H1 (cell line): ENCODE measurements at places on chromosomes 6 and 20. TPM values are rescaled to one million over a fixed set of nuclear protein-coding genes. Genes with fewer than 3 reads are reported as not detected.

- H3K27ac ChIP-seq = no peak overlapping the region
- H3K4me3 ChIP-seq = no peak overlapping the region
- H3K27me3 ChIP-seq = no peaks in the 10 kb centered on the region
- no peak for DNase-seq
Measured at GRCh38 chr6:32076321-32076809, 32.8 kb downstream of the TNXB start.

- no peak for DNase-seq
- no peak overlapping the region for H3K4me3 ChIP-seq
- H3K4me1 ChIP-seq = no peaks in the 10 kb centered on the region
- no peak overlapping the region for H3K27ac ChIP-seq
Measured at GRCh38 chr20:8331740-8332412, 199.8 kb downstream of the PLCB1 start.

GRCh38 chr6:1774226-1774915 lies 164.7 kb downstream of the FOXC1 start:
- H3K27ac ChIP-seq = no peak overlapping the region
- peaks cover 3% of the 10 kb centered on the region for H3K4me1 ChIP-seq
- no peaks in the 10 kb centered on the region for H3K36me3 ChIP-seq
- H3K4me3 ChIP-seq = no peak overlapping the region
- no peak for DNase-seq
- no peaks in the 10 kb centered on the region for H3K27me3 ChIP-seq

DNA sequence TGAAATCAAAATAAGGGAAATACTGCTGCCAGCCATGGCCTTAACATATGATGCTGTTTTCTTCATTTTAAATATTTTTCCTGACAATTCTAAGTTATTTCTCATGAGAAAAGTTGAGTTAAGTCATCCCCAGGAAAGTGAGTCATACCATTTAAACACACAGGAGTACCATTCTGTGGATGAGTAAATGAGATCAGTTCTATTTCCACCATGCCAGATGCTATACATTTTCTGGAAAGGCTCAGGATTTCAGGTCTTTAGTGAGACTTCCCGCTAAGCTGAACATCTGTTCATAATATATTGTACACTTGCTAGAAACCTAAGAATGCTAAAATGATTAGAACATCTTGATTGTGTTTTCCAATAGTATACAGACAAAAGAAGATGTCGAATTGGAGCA lies 256.2 kb upstream of the MANEA start:
- no peaks in the 10 kb centered on the region for H3K4me1 ChIP-seq
- H3K27ac ChIP-seq = no peak overlapping the region
- H3K36me3 ChIP-seq = no peaks in the 10 kb centered on the region
- H3K4me3 ChIP-seq = no peak overlapping the region

DNA sequence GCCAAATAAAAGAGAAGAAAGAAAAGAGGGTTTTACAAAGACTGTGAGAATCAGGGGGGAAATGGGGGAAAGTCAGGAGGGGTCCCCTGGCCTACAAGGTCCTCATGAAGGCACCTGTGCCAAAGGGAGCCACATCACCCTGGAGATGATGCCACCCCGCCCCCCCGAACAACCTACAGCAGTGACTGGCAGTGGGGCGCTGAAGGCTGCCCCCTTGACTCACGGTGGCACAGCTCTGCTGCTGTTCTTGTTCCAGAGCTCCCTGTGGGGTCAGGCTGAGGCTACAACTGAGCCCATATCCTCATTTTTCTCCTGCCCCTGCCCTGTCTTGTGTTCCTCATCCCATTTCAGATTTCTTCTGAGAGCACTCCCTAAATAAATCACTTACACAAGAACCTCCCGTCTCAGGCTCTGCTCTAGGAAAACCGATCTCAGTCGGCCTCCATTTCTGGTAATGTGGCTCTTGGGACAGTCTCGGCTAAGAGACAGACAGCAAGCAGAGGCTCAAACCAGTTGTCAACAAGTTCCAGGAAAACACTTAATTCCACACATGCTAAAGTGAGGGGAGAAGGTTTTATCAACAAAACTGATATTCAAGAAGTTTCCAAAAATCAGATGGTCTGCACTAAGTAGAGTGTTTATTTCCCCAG lies 105.7 kb downstream of the SNAP25 start:
- H3K4me3 ChIP-seq = no peak overlapping the region
- H3K27ac ChIP-seq = no peak overlapping the region
- DNase-seq = no peak

- no peak for DNase-seq
- no peaks in the 10 kb centered on the region for H3K27me3 ChIP-seq
- H3K36me3 ChIP-seq = no peaks in the 10 kb centered on the region
- no peak overlapping the region for H3K4me3 ChIP-seq
- H3K27ac ChIP-seq = no peak overlapping the region
- H3K4me1 ChIP-seq = no peaks in the 10 kb centered on the region
Measured at GRCh38 chr6:107647439-107647948, 157.6 kb downstream of the SOBP start.

GRCh38 chr6:157316871-157317814 lies 6.2 kb downstream of the TMEM242 start:
- H3K4me1 ChIP-seq = no peaks in the 10 kb centered on the region
- H3K4me3 ChIP-seq = no peak overlapping the region
- peaks cover 8% of the 10 kb centered on the region for H3K36me3 ChIP-seq
- H3K27ac ChIP-seq = no peak overlapping the region

GRCh38 chr20:50067461-50067860 lies 45.5 kb downstream of the UBE2V1 start:
- H3K4me3 ChIP-seq = no peak overlapping the region
- no peak overlapping the region for H3K27ac ChIP-seq
- no peak for DNase-seq
- no peaks in the 10 kb centered on the region for H3K27me3 ChIP-seq
- no peaks in the 10 kb centered on the region for H3K4me1 ChIP-seq
- no peaks in the 10 kb centered on the region for H3K36me3 ChIP-seq

- no peak for DNase-seq
- H3K4me1 ChIP-seq = peaks cover 28% of the 10 kb centered on the region
- no peaks in the 10 kb centered on the region for H3K27me3 ChIP-seq
- H3K4me3 ChIP-seq = no peak overlapping the region
Measured at GRCh38 chr6:15332446-15332845, 86.6 kb downstream of the JARID2 start.

- H3K27me3 ChIP-seq = no peaks in the 10 kb centered on the region
- H3K36me3 ChIP-seq = no peaks in the 10 kb centered on the region
- H3K27ac ChIP-seq = no peak overlapping the region
- H3K4me1 ChIP-seq = no peaks in the 10 kb centered on the region
- H3K4me3 ChIP-seq = no peak overlapping the region
Measured at GRCh38 chr6:16793828-16794412, 32.7 kb upstream of the ATXN1 start.

DNA sequence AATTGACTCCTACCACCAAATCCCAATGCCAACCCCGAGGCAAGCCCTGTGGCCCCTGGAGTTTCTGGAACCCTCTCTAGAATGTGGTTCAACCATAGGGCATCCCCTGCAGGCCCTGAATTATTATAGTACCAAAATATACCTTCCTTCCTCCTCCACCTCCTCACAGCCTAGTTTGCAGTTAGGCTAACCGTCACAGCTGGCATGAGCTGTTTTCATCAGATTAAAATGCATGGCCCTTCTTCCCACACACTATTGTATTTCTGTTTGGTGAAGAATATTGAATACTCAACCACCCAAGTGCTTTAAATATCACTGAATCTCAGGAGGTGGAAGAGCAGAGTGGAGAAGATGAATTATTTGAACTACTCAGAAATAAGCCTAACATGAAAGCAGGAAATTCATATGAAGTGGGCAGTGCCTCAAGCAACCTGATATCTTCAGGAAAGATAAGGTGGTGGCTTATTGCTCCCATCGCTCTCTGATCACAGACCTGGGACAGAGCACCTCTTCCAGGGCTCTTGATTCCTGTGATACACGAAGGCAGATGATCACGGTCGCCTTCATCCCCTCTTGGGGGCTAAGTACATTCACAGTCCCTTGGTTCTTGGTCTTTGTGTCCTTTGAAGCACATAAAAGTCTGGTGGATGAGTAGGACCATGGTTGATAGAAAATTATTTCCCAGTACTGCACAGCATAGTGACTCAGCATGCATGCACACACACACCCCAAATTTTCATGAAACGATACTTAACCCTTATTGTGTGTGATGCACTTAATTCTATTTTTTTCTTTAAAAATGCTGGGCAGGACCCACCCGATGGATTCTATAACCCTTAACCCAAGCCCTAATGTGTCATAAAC lies 90.9 kb downstream of the PSMG4 start:
- H3K4me3 ChIP-seq = no peak overlapping the region
- DNase-seq = no peak
- peaks cover 9% of the 10 kb centered on the region for H3K4me1 ChIP-seq
- H3K27me3 ChIP-seq = no peaks in the 10 kb centered on the region

- DNase-seq = no peak
- H3K4me1 ChIP-seq = no peaks in the 10 kb centered on the region
- no peaks in the 10 kb centered on the region for H3K27me3 ChIP-seq
- H3K4me3 ChIP-seq = no peak overlapping the region
- no peak overlapping the region for H3K27ac ChIP-seq
- no peaks in the 10 kb centered on the region for H3K36me3 ChIP-seq
Measured at GRCh38 chr20:16415071-16416053, 157.9 kb downstream of the KIF16B start.

DNA sequence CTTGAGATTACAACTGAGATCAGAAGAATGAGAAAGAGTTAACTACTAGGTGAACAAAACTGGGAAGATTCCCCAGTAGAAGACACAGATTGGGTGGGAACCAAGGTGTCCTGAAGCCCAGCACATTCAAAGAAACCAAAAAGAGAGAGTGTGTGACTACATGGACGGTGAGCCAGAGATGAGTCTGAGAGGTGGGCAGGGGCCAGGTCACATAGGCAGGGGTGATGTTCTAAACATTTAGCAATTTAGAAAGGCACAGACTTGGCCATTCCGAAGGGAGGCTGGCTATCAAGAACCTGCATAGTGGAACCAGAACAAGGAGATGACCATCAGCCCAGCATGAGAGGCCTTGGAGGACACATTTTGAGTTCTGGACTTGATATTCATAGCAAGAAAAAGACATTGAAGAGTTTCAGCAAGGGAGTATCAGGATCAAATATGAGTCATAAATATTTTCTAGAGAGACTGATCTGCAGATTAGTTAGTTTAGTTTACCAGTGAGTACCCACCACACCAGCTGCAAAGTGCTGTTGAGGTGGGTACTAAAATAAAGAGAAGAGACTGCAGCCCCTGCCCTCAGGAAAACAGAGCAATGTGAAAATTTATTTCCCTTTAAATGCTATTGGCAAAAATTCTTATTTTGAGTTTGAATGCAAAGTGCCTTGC lies 340.5 kb upstream of the PRDM1 start:
- no peak overlapping the region for H3K4me3 ChIP-seq
- no peak for DNase-seq
- no peaks in the 10 kb centered on the region for H3K4me1 ChIP-seq
- H3K36me3 ChIP-seq = no peaks in the 10 kb centered on the region

- no peaks in the 10 kb centered on the region for H3K27me3 ChIP-seq
- no peaks in the 10 kb centered on the region for H3K36me3 ChIP-seq
- no peak for DNase-seq
Measured at GRCh38 chr6:73231986-73232391, 6.7 kb upstream of the KHDC1L start.

DNA sequence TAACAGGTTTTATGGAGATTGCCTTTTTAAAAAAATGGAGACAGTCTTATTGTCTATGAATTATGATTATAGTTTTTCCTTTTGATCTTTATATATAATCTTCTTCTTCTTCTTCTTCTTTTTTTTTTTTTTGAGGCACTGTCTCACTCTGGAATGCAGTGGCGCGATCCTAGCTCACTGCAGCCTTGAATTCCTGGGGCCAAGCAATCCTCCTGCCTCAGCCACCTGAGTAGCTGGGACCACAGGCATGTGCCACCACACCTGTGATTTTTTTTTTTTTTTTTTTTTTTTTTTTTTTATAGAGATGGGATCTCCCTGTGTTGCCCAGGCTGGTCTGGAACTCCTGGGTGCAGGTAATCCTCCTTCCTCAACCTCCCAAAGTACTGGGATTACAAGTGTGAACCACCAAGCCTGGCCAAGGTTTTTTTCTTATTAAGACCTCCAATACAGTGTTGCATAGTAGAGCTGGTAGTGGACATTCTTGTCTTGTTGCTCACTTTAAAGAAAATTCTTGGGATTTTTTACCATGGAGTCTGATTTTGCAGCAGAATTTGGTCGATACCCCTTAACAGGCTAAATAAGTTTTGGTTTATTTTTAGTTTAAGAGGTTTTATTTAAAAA lies 46.5 kb downstream of the STK4 start:
- no peak for DNase-seq
- H3K4me1 ChIP-seq = no peaks in the 10 kb centered on the region
- no peak overlapping the region for H3K4me3 ChIP-seq
- no peak overlapping the region for H3K27ac ChIP-seq
- no peaks in the 10 kb centered on the region for H3K27me3 ChIP-seq

GRCh38 chr6:139764498-139764986 lies 390.1 kb upstream of the CITED2 start:
- H3K4me3 ChIP-seq = no peak overlapping the region
- no peak for DNase-seq
- H3K27me3 ChIP-seq = no peaks in the 10 kb centered on the region
- H3K27ac ChIP-seq = no peak overlapping the region
- no peaks in the 10 kb centered on the region for H3K4me1 ChIP-seq

- H3K4me3 ChIP-seq = no peak overlapping the region
- no peaks in the 10 kb centered on the region for H3K27me3 ChIP-seq
- H3K36me3 ChIP-seq = no peaks in the 10 kb centered on the region
Measured at GRCh38 chr20:39968495-39968894, 720.5 kb downstream of the MAFB start.

Gene HEY2
- 16.2 and 17.7 TPM in 2 replicates for total RNA-seq

Gene AK9
- total RNA-seq = 1.8 and 2.7 TPM in 2 replicates

Gene IP6K3
- 0.22 and 0.23 TPM in 2 replicates for total RNA-seq

Gene VGLL2
- total RNA-seq = 0.13 TPM in 1 of 2 replicates, not detected in the other

Gene CST1
- total RNA-seq = 2.9 and 5.4 TPM in 2 replicates

Gene CST2
- total RNA-seq = not detected in 2 replicates

Gene FILIP1
- total RNA-seq = 5.0 and 5.7 TPM in 2 replicates

Gene PRSS35
- 2.3 and 2.9 TPM in 2 replicates for total RNA-seq

Gene TMEM200A
- 12.9 and 13.9 TPM in 2 replicates for total RNA-seq
